ENCODE measurements at places on chromosomes 2 and 18. TPM values are rescaled to one million over a fixed set of nuclear protein-coding genes. Genes with fewer than 3 reads are reported as not detected.

DNA sequence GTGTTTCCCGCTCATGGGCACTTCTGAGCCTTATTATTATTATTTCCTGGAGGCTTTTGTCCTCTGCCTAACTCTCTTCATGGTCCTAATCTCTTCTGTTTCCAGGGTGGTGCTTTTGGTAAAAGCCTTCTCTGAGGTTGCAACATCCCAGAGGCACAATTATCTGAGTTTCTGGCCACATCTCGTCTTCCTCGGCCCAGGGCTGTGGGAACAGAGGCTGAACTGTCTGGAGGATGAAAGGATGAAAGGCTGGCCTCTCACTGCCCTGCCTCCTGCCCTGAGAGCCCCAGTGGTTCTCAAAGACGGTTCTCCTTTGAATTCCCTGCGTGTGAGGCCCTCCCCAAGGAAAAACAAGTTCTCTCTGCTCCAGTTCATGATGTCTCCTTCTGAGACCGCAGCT is 13.8 kb downstream of the GYPC start:
- H3K4me1 ChIP-seq: peaks cover 16% of the 10 kb centered on the region
- H3K27me3 ChIP-seq: no peaks in the 10 kb centered on the region

ACTR1B gene
- total RNA-seq: 109 TPM

GRCh38 chr2:177551989-177552421 is 159.4 kb downstream of the AGPS start:
- H3K27ac ChIP-seq: peak overlapping the region; percentile 32
- H3K27me3 ChIP-seq: no peaks in the 10 kb centered on the region
- H3K36me3 ChIP-seq: no peaks in the 10 kb centered on the region
- DNase-seq: peak; percentile 16

- H3K36me3 ChIP-seq: no peaks in the 10 kb centered on the region
- no peaks in the 10 kb centered on the region for H3K27me3 ChIP-seq
Observed at GRCh38 chr18:51666763-51667191, 469.3 kb upstream of the MEX3C start.

WNT10A gene
- not detected for total RNA-seq

DNA sequence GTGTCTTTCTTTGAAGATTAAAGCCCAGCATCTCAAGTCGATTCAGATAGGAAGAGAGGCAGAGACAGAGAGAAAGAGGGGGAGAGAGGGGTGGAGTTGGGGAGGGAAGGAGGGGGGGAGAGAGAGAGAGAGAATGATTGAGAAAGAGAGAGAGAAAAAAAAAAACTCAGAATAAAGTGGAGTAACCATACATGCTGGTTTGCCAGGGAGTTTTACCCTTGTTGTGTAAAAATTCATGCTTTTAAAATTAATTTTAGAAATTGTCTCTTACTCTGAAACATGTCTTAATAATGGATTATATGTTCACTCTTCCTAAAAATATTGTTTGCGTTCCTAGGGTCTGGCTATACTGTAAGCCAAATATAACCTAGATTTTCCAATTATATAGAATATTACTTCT is 908.5 kb downstream of the DSC3 start:
- no peak overlapping the region for H3K4me3 ChIP-seq
- H3K27me3 ChIP-seq: no peaks in the 10 kb centered on the region
- H3K36me3 ChIP-seq: no peaks in the 10 kb centered on the region

Measured in cardiac muscle cell (in vitro differentiated cells and primary cell).